ENCODE measurements at places on chromosomes 7 and 10.

DNA sequence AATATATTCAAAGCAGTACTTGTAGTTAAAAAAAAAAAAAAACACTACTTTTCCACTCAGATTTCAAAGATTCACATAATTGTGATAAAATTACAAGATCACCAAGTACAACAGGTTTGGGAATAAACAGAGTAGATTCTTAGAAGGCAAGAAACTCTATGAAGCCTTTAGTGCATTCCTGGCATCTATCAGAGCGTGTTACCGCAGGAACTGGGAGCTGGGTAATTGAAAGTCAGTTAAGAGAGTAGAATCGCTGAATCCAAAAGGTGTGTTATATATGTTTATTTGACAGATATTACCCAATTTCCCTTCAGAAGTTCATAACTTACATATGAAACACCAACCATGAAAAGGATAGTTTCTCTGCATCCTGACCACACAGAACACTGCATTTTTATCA is 159.2 kb upstream of the PLXNA4 start:
- DNase-seq = no peak

DNA sequence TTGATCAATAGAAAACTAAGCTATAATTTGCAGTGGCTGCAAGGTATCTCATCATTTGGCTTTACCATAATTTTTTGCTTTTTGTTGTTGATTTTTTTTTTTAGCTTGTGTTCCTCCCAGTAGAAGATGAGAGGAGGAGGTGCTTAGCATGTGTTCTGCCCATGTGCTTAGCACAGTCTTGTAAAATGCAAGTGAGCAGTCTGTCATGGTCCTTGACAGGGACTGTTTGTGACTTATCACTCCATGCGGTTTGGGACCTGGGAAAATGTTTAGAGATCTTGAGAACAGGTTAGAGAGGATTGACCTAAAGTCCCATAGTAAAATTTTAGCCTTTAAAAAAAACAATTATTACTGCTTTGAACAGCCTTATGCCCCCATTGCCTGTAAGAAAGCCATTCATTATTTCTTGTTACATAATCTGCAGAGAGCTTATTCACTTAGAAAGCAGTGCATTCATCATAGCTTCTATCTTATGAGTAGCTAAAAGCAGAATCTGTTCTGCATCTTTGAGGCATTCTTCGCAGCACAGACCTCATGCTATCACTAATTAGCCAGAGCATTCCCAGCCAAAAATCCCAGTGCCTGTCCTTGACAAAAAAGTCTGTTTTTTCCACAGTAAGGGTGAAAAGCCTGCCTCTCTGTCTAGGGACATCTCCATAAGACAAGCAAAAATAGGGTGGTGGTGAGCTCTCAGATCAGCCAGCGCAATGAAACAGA is 748.7 kb upstream of the GALNT17 start:
- no peak for DNase-seq

- no peak for DNase-seq
Observed at GRCh38 chr7:96599288-96599936, 110.2 kb downstream of the SEM1 start.

- no peak for DNase-seq
Observed at GRCh38 chr10:119406601-119407253, 135.8 kb downstream of the RGS10 start.

DNA sequence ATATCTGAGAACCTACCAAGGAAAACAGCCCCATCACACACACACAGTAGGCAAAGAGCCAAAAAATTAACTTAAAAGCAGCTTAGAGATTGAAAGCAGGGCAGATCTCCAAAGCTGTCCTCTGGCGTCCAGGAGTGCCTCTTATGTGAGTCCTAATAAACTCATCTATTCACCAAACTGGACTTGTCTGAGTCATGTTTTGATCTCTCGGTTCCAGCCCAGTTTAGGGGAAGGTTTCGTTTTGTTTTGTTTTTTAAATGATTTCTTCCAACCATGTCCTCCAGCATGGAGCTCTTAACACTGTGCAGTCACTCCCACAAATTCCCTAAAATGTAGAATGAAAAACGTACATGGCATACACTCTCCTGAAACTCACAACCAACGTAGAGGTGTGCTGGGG is 6.7 kb upstream of the PRSS37 start:
- DNase-seq = no peak

GRCh38 chr10:103969857-103970627 is 3.1 kb downstream of the SLK start:
- no peak for DNase-seq

DNA sequence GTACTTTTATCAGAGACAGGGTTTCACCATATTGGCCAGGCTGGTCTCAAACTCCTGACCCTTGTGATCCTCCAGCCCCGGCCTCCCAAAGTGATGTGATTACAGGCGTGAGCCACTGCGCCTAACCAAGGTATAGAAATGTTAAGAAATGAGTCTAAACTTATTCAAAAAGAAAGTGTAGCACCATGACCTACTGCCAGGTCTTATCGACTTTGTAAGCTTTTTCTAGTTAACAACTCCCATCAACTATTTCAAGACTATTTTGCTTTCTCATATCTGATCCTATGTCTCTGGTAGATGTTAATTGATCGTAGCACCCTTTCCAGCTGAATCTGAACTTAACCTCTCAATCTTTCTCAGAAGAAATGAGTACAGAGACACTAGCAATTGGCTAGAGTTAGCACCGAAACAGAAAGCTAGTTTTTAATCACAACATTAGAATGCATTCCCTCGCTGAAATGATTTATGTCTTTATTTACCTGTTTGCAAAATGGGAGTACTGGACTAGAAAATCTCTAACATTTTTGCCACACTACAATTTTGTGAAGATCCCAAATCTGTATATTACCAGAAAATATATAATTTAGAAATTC is 114.0 kb upstream of the HGF start:
- no peak for DNase-seq

- no peak for DNase-seq
Observed at GRCh38 chr10:74208997-74209396, 58.0 kb downstream of the ADK start.

DNA sequence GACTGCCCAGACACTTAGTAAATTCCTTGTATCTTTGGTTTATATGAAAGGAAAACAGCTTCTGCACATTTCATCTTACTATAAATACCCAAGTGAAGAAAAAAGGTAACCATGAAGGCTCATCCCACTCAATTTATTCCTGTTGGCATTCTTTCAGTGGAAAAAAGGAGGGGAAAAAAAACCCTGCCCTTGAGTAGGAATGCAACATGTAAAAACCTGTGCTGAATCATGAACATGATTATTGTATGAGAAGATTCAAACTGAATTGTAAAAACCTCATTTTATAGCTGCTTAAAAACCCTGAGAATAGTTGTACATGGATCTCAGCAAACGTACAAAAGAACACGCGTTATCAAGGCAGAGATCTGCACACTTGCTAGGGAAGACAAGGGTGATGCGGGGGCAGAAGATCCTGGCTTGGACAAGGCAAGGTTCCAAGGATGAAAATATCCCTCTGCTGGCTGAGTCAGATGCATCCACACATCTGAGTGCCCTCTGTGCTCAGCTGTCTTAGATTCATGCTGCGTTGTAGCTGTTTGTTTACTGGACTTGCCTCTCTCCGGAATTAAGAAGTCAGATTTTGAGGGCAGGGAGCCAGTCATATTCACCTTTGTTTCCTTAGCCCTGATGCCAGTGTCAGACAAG is 658.2 kb downstream of the PARD3 start:
- no peak for DNase-seq

DNA sequence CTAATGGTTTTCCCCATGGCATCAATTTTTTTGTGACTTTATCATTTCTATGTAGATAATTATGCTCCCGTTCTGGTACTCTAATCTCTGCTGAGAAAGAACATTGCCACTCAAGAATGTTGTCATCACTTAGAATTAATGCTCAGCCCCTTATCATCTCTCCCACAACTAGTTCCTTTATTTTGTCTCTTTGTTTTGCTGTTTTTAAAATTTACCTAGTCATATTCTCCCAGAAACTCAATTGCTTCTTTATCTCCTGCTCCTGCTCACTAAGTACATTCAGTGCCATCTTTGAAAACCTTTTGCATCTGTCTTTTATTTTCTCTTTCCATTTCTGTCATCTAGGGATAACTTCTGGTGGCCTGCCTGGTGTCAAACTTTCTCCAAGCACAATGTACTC is 324.9 kb upstream of the MTPN start:
- no peak for DNase-seq

DNA sequence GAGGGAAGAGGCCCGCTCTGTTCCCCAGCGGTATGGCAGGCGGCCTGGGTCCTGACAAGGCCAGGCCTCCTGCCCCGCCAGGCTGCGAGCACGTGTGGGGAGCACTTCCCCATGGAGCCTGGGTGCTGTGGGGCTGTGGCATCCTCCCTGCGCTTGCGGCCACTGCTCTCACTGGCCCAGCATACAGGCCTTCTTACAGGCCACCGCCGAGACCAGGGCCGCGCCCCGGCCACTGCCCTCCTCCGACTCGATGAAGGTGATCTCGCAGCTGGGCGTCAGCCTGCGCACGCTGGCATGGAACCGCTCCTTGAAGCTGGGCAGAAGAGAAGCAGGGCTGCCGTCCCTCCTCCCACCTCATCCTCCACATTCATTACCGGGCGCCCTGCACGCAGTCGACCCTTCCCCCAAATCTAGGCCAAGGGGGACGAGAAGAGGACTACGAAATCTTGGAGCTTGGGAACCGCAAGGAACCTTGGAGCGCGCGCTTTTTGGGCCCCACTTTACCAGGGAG is 3.9 kb upstream of the MYL7 start:
- DNase-seq = no peak

GRCh38 chr10:117152668-117153067 is 14.6 kb upstream of the VAX1 start:
- no peak for DNase-seq

GRCh38 chr10:97916586-97916985 is 66.9 kb downstream of the GOLGA7B start:
- DNase-seq = no peak

GRCh38 chr7:139682136-139683013 is 95.4 kb downstream of the HIPK2 start:
- peak; percentile 69 for DNase-seq

DNA sequence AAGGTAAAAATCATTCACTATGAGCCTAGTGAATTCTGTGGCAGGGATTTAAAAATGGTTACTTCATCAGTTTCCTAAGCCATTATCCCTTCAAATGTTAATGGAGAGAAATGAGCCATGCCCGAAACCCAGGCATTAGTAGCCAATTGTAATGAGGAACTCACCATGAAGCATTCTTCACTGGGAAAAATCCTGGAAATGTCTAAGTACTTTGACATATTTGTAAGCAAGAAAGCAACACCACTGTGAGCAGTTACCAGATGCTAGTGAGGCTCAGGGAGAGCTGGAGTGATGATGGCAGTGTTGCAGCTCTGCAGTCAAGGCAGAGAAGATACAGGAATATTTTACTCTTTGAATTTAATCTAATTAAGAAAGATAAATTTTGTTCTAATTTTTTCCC is 220.0 kb upstream of the MBL2 start:
- DNase-seq = no peak

- DNase-seq = no peak
Observed at GRCh38 chr10:69846293-69846921, 44.7 kb downstream of the COL13A1 start.

DNA sequence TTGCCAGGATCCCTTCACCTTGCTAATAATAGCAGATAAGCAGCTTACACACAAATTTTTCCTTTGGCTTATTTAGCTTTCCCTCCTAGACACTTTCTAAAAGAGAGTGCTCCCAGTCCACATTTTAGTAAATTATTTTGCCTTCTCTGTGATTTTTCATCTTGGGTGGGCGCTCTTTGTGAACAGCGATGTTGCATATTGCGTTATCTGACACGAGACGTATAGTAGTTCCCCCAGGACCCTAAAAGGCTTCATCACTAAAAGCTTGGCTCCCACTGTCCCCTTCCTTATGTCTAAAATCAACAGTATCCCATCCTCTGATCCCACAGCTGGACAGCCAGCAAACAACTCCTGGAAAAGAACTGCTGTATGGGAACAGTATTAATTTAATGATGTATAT is 232.9 kb downstream of the DYNC1I1 start:
- DNase-seq = no peak

DNA sequence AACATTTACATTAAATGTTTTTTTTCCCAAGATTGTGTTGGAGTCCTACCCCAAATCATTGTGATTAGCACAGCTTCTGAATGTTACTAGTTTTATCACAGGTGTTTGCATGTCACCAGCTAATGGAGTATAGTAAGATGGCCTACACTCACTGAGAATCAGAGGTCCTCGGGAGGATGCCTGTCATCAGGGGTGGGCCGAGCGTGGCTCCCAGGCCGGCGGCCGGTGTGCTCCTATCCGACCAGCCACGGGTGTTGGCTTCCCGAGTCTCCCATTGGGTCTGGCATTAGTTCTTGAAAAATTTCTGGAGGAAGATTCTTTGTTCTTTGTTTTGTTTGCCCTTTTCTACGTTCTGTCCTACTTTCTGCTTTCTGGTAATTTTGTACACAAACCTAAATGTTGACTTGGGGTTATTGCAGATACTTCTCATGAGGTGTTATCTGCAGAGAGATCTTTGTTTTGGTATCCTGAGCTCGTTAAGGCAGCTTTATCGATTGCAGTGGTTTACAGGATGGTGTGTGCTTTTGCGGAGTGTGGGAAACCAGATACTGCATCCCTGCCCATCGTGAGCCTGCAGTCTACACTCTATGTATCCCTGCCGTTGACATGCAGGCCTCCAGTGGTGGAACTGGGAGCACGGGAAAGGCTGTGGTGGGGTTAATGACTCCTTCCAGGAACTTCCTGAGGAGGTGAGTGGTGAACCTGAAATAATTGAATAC is 67.3 kb upstream of the DNAJB6 start:
- DNase-seq = peak; percentile 15

- DNase-seq = no peak
Observed at GRCh38 chr7:153399554-153399940, 640.0 kb downstream of the ACTR3B start.

DNA sequence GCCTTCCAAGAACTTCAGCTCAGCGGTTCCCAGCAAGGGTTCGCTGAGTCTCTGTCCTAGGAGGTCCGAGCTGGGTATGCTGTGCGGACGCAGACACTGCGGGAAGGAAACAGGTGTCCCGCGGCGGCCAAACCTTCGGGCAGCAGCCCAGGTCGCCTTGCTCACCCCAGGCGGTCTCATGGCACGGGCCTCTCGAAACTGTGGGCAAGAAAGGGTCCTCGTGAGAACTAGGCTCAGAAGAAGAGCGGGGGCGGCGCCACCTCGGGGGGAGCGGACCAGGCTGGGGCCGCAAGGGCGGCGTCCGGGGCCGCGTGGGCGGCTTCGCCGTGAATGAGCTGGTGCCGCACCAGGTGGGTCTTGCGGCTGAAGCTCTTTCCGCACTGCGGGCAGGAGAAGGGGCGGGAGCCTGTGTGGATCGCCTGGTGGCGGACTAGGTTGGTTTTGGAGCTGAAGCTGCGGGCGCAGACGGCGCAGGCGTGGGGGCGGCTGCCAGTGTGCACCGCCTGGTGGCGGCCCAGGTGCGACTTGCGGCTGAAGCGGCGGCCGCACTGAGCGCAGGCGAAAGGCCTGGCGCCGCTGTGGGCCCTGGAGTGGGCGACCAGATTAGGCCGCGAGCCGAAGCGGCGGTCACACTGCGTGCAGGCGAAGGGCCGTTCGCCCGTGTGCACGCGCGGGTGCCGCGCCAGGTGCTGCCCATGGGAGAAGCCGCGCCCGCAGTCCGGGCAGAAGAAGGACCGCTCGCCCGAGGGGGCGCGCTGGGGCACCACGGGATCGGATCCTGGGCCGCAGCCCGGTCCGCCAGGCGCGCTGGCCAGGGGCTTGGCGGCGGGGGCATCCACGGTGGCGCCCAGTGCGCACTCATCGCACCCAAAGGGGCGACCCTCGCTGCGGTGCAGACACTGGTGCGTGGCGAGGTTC is 8.6 kb downstream of the ZNF467 start:
- no peak for DNase-seq

All from activated CD8-positive, alpha-beta memory T cell treated with anti-CD3 and anti-CD28 coated beads for 24 hours (primary cell).